ENCODE measurements at places on chromosomes 5 and 9.
A peak's percentile ranks its signal among the peaks of the same experiment; 100 is the strongest.

GRCh38 chr9:116695438-116695837 is 8.3 kb downstream of the TRIM32 start:
- DNase-seq = no peak

DNA sequence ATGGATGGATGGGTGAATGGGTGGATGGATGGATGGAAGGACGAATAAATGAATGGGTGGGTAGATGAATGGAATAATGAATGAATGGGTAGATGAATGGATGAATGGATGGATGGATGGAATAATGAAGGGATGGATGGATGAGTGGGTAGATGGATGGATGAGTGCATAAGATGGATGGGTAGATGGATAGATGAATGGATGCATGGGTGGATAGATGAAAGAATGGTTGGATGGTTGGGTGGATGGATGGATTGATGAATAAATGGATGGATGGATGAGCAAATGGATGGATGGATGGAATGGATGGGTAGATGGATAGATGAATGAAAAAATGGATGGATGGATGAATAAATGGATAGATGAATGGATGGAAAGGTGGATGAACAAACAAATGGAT is 85.2 kb downstream of the PHF2 start:
- DNase-seq = no peak

- no peak for DNase-seq
These were observed 40.6 kb downstream of the TNFSF8 start for GRCh38 chr9:114889802-114890224.

DNA sequence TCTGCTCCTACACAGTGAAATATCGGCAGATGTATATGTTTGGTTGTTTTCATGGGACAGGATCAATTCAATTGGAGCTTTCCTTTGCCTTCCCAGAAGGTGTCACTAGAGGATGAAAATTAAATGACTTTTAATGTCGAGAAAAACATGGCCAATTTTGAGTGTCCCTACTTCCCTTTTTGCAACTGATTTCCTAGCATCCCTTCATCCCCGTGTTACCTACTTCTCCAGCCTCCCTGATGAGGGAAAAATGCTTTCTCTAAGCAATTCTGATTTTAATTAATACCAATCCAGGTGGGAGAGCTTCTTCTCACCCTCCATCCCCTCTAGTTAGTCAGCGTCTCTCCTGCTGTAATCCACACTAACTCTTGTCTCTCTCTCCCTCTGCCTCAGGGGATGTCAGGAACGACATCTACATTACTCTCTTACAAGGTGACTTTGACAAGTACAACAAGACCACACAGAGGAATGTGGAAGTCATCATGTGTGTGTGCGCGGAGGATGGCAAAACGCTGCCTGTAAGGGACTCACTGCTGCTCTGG is 64.9 kb downstream of the DOCK2 start:
- DNase-seq = no peak

GRCh38 chr9:24841993-24842392 is 296.3 kb upstream of the IZUMO3 start:
- no peak for DNase-seq

GRCh38 chr9:125142560-125143376 is 560 bp downstream of the SCAI start:
- DNase-seq = peak; percentile 0

- no peak for DNase-seq
These were observed 13.5 kb upstream of the ANKRD18B start for GRCh38 chr9:33510262-33511183.

- DNase-seq = no peak
These were observed 10.6 kb downstream of the DELE1 start for GRCh38 chr5:141934099-141934844.

DNA sequence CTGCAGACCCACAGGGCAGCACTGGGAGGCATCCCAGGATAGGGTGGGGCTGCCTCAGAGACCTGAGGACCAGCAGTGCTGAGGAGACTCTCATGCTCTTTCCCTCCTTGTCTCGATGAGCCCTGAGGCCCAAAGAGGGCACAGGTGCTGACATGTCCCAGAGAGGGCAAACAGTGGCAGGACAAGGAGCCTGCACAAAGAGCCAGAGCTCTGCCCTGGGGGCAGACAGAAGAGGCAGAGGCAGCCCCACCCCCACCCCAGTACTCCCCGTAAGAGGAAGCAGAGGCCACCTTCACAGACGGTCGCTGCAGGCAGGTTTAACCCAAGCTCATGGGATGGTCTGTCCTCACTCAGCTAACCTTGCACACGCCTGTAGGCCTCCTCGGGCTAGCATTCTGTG is 29.4 kb upstream of the TTLL11 start:
- no peak for DNase-seq

DNA sequence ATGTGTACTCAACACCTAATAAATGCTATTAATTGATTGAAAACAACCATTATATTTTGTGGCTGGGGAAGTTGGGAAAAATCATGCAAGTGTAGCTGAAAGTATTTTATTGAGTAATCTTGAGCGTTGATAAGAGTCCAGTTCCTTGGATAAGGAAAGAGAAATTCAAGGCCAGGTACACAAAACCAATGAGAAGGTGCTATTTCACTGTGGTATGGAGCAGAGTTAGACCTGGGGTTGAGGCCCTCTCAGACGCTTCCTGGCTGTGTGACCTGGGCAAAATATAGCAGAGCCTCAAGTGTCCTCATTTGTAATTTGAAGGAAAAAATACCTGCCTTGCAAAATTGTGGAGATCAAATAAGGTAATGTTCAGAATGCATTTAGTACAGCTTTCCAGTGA is 50.1 kb downstream of the GALNT10 start:
- no peak for DNase-seq

GRCh38 chr5:106639488-106639887 is 1031.2 kb downstream of the EFNA5 start:
- DNase-seq = no peak

DNA sequence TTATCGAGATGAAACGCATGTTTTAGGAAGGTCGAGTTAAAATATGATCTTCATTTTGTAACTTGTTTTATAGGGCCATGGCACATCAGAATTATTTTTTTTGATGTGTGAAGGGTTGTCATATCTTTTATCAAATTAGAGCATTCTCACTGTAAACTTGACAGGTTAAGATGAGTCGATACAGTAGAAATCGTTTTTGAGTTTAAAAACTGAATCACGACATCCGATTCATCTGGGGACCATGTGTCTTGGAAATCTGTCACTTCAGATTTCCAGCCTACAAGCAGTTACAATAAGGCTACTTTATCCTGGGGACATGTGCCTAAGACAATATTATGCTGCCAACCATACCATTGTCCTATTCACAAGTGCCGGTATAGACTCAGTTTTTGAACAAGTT is 136.2 kb downstream of the ALDH1A1 start:
- DNase-seq = no peak

GRCh38 chr5:129771058-129771838 is 23.4 kb downstream of the MINAR2 start:
- DNase-seq = no peak

DNA sequence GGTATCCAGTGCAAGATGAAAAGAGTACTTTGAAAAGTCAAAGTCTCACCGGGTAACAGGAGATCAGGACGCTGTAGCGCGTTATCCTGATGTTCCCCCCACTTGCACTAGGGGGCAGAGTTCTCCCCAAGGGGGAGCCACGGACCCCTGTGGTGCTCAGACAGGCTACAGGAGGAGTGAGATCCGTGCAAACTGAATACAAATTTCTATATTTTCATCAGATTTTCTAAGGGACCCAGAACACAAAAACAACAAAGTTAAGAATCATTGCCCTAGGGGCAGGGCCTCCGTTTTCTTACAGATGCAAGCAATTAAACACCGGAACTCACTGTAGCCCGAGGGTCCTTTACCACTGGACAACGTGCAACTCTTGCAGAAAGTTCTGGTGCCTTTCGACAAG is 2.0 kb downstream of the MYO10 start:
- no peak for DNase-seq

GRCh38 chr5:6395102-6395445 is 16.7 kb upstream of the MED10 start:
- no peak for DNase-seq

DNA sequence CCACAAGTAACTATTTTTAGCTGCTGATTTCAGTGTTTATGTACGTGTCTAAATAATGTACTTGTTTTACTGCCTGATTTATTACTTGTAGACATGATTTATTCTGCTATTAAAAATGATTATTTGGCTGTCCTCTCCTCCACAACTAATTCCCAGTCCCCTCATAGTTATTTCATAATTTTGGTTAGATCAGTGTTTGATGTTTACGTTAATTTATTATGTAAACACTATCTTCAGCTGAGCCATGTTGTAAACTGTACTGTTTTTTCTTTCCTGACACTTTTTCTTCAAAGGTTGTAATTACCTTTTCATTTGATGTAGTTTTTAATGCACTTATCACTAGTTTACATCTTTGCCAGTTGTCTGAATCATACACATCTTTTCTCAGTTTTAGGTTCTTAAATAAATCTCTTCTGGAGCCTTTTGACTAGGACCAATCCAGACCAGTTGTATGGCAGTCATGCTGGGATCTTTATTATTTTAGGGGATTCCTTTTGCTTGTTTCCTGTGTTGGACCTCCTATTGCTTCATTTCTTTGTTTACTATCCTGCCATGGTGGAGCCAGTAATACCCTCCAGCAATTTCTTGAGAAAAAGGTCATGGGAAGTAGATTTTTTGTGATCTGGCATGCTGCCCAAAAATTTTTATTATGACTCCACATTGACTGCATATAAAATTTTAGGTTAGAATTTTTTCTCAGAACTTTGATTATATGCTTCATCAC is 16.1 kb downstream of the AP3S1 start:
- DNase-seq = no peak

- no peak for DNase-seq
These were observed 51.9 kb downstream of the KLF4 start for GRCh38 chr9:107437716-107438115.

DNA sequence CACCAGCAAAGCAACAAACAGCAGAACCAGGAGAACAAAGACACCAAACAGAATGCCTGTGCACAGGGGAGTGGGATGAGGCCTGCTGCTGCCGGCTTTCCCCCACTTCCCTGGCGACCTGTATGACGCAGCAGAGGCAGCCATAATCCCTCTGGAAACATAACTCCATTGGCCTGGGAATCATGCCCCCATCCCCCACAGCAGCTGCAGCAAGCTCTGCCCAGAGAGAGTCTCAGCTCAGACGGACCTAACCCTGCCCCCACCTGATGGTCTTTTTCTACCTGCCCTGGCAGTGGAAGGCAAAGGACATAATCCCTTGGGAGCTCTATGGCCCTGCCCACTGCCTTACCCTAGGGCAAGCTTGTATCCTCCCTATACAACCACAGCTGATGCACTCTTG is 81.8 kb upstream of the FANCC start:
- DNase-seq = no peak

DNA sequence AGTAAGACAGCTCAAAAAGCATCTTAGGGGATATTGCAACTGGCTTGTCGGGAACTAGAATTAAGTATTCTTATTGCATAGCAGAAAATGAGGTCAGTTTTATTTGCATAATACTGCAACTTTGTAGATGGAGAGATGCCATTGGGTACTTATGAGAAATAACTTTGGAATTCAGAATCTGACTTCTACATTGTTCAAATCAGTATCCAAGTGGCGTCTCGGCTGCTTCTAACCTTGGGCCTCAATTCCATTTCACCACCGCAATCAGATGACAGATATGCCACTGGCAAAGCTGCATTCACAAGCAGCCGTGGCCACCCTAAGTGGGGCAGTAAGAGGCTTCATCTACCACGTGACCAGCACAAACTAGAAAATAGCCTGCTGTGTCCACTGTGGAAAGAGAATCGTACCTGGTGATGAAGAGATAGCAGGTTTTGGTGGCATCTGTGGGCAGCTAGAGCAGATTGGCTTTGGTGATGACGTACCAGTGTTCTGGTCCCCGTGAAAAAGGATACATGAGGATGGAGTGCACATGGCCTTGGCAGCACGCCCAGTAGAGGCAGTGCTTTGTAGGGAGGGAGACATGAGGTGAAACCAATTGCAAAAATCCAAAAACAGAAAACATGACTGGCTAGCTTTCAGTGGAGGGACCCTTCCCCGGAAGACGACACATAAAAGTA is 116.6 kb downstream of the KLHL3 start:
- DNase-seq = no peak

DNA sequence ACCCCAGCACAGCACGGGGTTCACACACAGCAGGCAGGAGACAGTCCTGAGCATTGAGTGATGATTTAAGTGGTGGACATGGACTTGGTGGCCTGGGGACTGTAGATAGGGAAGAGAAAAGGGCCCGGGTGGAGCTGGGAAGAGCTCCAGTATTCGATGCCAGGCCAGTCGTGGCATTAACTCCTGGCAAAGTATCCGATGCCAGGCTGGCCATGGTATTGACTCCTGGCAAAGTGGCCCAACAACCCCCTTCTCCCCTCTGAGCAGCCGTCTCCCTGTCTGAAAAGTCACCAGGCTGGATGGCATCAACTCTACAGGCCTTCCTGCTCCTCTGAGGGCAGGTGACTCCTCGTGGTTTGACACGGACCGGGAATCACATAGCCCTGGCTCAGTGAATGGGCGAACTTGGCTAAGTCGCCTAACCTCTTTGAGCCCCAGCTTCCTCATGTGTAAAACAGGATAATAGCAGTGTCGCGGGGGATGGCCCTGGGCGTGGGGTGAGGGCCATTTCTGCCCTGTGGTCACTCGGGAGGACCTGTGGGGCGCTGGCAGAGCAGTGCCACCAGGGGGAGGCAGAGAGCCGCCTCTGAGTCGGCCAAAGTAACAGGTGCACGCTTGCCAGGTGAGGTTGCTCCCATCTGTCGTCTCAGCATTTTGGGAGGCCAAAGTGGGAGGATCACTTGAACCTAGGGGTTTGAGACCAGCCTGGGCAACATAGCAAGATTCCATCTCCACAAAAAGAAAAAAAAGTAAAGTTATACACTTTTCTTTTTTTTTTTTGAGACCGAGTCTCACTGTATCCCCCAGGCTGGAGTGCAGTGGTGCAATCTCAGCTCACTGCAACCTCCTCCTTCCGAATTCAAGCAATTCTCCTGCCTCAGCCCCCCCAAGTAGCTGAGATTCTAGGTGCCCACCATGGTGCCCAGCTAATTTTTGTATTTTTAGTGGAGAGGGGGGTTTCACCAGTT is 5.7 kb upstream of the SEC16A start:
- DNase-seq = peak; percentile 65

GRCh38 chr5:174348311-174348981 is 302.9 kb downstream of the NSG2 start:
- DNase-seq = no peak

DNA sequence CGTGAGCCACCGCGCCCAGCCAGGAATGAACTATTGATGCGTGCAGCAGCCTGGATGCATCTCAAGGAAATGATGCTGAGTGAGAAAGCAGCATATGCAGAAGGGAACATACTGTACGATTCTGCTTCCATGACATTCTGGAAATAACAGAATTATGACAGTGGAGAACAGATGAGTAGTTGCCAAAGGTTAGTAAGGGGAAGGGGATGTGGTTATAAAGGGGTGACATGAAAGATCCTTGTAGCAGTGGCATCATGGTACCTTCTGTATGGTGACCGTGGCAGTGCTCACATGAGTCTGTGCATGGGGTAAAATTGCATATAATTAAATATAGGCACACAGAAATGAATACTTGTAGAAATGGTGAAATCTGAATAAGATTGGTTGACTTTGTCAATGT is 13.0 kb downstream of the NANS start:
- no peak for DNase-seq

Measured in stimulated activated CD8-positive, alpha-beta memory T cell treated with anti-CD3 and anti-CD28 coated beads, Interleukin-7, amount 100 ng/mL, for 1 hour (primary cell).